ENCODE measurements at places on chromosomes 3 and 15. TPM values are rescaled to one million over a fixed set of nuclear protein-coding genes. Genes with fewer than 3 reads are reported as not detected.
A peak's percentile ranks its signal among the peaks of the same experiment; 100 is the strongest.

ACSBG1 gene
- total RNA-seq = not detected

STRIT1 gene
- not detected for total RNA-seq

NSUN3 gene
- total RNA-seq = 14.5 TPM

GHSR gene
- total RNA-seq = not detected

EPHB1 gene
- total RNA-seq = 1.6 TPM

EIF4A2 gene
- 311 TPM for total RNA-seq

KLF15 gene
- total RNA-seq = 1.8 TPM

UBE3A gene
- total RNA-seq = 75.9 TPM

DNA sequence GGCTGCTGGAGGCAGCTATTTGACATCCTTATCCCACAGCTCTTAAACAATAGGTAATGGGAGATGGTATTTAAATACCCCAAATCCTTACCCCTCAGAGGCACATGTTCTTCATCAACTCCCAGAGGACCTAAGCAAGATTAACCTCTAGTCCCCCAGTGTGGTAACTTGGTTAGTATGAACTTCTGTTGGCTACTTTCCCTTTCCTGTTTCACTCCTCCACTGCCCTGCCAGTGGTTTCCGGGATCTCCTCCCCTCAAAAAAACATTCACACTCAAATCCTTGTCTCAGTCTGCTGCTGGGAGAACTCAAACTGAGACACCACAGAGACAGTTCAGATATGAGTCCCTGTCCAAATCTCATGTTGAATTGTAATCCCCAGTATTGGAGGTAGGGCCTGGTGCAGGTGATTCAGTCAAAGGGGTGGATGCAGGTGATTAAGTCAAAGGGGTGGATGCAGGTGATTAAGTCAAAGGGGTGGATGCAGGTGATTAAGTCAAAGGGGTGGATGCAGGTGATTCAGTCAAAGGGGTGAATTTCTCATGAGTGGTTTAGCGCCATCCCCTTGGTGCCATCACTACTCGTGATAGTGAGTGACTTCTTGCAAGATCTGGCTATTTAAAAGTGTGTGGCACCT is 335.0 kb upstream of the CTNNB1 start:
- no peak for DNase-seq

DNA sequence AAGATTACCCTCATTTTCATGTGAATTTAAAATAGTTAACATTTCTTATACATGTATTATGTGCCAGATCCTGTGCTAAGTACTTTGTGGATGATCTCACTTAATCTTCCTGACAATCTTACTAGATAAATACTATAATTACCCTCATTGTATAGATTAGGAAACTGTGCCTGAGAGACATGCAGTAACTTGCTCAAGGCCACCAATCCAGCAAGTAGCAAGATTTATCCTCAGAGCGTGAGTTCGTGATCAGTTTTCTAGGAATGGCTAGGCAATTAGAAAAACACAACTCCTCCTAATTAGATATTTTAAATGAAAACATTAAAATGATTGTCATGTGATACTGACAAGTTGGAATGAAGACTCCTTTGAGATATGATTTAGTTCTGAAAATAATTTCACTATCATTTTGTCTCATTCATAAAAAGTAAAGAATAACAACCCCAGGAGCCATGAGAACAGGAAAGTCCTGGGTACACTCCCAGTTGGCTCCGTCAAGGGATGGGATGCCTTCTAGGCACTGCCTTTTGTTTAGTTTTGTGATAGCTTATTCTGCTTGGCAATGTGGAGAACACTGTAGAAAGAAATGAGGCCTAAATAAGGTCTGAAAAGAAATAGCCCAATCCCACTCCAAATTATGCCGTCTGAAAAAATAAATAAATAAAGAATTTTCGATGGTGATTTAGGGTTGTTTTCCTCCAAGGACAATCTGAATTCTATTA is 61.3 kb downstream of the FBN1 start:
- no peak for DNase-seq

GRCh38 chr3:77500721-77501120 is 460.8 kb downstream of the ROBO2 start:
- no peak for DNase-seq

- DNase-seq = peak; percentile 77
Measured at GRCh38 chr3:38454884-38455638, 1.4 kb downstream of the ACVR2B start.

DNA sequence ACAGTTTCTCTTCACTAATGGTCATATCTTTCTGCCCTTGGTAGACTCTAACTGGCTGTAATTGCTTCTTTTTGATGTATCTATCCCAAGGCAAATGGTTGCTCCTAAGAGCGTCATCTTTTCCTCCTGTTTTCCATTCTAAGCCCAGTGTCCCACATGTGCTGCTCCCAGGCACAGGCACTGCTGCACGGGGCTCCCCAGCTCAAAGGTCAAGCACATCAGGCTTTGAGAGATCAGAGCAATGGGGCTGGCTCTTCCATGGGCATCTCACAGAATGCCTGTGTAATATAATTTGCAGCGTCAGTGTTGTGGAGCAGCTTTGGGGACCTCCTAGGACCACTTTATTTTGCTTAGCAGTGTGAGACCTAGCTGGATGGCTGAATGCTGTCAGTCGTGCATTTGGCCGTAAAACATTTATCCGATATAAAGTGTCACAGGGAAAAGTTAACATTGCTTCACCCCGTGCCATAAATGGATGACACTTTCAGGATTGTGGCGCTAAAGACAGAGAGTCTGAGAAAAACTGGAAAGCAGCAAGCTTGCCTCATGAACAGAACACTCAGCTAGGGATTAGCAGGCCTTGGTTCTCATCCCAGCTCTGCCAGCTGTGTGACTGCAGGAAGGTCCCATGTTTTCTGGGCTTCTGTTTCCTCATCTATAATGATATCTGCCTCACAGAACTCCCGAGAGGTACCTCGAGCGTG is 277.5 kb upstream of the TBL1XR1 start:
- no peak for DNase-seq

DNA sequence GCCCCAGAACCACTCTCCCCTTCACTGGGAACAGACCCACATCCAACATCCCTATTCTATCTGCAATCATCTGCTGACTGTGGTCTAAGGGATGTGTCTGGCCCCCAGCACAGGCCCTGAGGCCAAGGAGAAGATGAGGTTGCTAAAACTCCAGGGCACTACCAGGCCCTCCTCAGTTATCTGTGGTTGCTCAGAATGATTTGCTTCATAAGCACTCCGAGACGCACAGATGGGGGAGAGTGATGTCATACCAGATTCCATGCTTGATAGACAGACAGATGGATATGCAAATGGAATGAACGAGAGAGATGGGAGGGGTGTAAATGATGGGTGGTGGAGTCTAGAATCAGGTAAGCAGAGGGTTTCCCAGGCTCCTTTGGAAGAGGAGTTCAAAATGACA is 57.8 kb downstream of the CEMIP start:
- no peak for DNase-seq

- no peak for DNase-seq
Measured at GRCh38 chr15:62104401-62104800, 37.6 kb downstream of the C2CD4A start.

- no peak for DNase-seq
Measured at GRCh38 chr3:155416500-155417118, 123.1 kb upstream of the STRIT1 start.

GRCh38 chr3:38085943-38086324 is 46.9 kb downstream of the DLEC1 start:
- DNase-seq = no peak

DNA sequence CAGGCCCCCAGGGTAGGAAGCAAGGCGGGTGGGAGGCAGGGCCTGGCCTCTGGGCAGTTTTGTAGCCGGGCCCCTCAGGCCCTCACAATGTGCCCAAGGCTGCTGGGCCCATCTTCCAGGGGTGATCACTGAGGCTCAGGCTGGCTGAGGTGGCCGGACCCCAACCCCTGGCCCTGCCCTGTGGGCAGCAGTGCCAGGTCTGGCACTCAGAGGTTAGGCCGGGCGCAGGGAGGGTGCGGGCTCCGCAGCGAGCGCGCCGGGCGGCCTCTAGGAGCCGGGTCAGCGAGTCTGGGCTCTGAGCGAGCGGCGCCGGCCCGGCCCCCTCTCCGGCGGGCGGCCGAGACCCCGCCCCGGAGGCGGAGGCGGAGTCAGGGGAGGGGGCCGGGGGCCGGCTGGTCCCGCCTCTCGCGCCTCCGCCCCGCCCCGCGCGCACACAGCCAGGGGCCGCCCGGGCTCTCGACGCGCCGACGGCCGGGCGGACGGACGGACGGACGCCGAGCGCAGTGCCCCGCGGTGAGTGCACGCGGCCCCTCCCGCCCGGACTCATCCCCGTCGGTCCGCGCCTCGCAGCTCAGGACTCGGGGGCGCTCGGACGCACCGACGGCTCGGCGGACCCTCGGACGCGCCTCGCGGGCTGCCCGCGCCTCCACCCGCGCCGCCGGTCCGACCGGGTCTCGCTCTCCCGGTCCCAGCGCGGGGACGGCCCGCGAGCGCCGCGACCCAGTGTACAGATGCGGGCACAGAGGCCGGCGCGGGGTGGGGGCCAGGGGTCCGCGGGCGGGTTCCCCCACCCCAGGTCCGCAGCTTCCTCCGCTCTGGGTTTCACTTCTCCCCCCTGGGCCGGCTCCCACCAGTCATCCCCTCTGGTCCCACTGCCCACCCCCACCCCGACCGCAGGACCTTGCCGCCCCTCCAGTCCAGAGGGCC is at the start of gene FBLN2:
TSS of gene FBLN2 (plus strand) at position 430 of the 927 bp plus-strand sequence. CDS start 21,231 bp downstream, outside the sequence.
- peak; percentile 76 for DNase-seq

GRCh38 chr3:127768346-127769008 is 53.8 kb downstream of the MGLL start:
- no peak for DNase-seq

GRCh38 chr15:87871731-87872320 is 384.7 kb downstream of the NTRK3 start:
- no peak for DNase-seq

DNA sequence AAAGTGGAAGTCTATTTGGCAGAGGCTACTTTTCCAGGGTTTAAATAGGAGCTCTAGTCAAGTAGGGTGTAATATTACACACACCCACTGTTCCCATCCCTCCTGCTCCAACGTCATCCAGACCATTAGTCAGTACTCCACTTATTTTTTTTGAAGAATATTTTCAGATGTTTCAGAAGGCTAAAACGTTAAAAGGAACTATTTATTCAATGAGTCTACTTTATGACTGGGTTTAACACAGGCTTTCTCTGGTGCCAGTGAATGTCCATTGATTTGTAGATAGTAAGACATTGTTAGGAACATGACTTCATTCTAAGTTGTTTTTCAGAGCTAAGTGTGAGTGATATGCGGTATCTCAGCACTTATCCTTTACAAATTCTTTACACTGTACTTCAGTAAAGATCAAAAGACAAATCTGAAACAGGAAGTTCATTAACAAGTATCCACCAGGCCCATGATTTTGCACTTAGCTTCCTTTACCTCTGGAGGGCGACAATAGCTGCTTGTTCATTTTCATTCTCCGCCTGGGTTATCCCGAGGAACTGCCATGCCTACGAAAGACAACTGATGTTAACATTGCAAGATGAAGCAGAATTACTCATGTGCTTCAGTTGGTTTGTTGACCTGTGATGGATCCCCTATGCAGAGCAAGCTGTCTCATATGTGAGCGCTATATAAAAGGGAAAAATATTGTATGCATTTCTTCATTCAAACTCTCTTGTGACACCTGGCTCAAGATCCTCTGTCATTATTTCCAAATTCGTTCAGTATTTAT is 158.7 kb downstream of the USP13 start:
- no peak for DNase-seq

DNA sequence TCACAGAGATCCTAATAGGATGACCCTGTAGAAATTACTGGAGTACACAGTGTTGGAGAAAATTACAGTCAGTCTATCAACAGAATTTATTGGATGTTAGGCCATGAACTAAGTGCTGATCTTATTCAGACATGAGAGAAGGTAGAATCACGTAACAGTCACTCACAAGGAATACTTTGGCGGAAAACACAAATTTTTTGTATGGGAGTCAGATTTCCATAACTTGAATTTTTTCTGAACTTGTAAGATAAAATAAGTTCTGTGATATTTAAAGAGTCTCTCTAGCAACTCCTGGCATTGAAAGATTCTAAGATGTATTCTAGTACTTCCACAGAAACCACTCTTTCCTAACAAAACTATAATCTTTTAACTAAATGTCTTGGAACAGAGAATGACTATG is 178.8 kb upstream of the MME start:
- no peak for DNase-seq
